ENCODE measurements at places on chromosomes 16 and 17.

DNA sequence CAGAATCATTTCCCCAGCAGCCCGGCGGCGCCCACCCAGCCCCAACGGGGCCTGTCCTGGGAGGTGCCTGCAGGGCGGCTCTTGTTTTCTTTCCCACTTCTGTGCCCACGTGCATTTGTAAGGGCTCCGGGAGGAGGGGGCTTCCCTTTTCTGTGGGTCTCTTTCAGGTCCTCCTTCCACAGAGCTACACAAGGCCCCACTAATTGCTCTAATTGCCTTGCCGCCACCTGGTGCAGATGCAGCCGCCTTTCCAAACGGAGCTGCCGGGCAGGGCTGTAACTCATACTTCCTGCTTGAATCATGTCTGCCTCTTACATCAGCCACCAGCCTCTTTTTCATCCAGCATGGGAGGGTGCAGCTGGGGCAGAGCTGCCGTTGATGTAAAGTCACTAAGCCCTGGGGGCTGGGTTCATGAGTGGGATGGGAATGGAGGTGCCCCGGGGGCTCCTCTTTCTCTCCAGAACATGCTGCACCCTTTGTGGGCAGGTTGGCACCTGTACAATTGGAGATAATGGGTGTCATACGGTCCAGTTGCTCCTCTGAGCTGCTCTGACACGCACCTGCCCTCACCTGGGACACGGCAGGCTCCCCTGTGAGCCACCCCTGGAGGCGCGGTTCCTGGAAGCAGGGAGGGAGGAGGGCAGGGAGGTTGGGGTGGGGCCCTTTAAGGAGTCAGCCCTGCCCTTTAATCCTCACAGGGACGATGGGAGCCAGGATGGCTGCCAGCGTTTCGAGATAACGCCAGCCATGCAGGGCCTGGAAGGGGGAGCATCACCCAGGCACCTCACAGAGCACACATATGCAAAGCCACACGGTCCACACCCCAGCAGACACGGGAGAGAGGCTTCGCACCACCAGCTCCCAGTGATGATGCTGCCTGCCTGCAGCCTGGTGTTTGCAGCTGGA is 41.1 kb upstream of the KLHDC4 start:
- DNase-seq: peak; percentile 71

- DNase-seq: no peak
These were observed 492.2 kb downstream of the KCNJ2 start for GRCh38 chr17:70661342-70662222.

DNA sequence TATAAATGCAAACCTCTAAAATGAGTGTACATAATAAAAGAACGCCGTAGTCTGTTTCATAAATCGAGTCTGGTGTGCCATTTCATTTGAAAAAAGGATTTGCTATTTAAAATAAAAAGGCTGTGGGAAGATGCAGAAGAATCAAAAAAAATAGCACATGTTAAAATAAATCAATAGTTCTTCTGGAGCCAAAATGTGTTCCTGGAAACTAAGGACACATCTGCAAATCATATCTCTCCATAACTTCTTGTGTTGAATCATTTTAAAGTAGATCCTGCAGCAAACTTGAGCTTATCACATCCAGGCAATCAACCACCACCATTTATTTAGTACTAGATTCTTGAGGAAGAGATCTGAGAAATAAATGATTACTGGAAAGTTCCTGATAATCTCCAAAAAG is 29.0 kb downstream of the XPO6 start:
- no peak for DNase-seq

GRCh38 chr16:680967-681745 is 946 bp downstream of the STUB1 start:
- no peak for DNase-seq

All from NCI-H1694 (cell line).